ENCODE measurements at places on chromosomes 5 and 9.

DNA sequence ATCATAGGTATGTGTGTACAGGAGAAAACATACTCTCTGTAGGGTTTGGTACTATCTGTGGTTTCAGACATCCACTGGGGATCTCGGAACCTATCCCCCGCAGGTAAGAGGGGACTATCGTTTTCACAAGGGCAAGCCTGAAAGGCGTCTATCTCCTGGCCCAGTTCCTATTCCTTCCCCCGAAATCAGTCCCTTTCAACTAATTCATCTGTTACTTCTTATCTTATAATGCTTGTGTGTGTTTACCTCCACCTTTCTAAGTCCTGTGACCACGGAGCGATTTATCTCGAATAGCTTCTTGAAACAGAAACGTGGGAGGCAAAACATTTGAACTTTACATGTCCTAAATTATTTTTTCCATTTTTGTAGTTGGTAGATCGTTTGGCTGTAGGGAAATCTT, 11.4 kb downstream of the ABO start:
- no peak for DNase-seq

DNA sequence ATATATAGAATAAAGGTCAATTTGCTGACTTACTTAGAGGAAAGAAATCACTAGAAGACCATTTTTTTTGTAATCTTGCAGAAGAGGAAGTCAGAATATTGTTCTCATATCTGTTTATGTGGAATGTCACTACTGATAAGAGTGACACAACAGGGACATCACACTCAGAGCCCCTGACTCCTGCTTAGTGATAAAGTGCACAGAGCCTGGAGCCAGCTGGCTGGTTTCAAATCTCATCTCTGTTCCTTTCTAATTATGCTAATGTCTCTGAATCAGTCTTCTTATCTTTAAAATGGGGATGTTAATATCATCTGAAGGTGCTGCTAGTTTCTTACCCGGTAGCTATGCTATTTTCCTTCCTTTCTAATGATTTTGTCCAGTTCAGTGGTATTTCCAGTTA, 58.6 kb upstream of the LIFR start:
- DNase-seq, result no peak

DNA sequence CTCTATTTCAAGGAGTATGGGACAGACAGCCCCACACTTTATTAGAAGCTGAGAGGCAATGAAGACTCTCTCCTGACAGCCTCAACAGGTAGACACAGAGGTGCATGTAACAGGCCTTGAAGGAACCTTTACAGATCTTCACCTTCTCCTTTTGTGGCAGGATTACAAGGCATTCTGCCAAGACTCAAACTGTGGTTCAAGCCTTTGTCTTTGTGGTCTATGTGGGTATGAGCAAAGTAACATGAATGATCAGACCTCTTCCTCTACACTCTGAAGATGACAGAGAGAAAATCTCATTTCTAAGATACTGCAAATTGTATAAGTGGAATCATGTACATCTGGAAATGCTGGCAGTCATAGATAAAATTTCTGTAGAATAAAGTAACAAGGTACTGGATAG, 346.9 kb downstream of the CDH9 start:
- DNase-seq, result no peak

- DNase-seq, result no peak
Observed at GRCh38 chr5:28403846-28404245, 1365.5 kb upstream of the CDH9 start.

GRCh38 chr5:58932057-58932612, 349.3 kb downstream of the RAB3C start:
- DNase-seq, result no peak

GRCh38 chr9:127064335-127064734, 58.1 kb downstream of the ANGPTL2 start:
- DNase-seq, result no peak
